ENCODE measurements at places on chromosomes 13 and 19.

DNA sequence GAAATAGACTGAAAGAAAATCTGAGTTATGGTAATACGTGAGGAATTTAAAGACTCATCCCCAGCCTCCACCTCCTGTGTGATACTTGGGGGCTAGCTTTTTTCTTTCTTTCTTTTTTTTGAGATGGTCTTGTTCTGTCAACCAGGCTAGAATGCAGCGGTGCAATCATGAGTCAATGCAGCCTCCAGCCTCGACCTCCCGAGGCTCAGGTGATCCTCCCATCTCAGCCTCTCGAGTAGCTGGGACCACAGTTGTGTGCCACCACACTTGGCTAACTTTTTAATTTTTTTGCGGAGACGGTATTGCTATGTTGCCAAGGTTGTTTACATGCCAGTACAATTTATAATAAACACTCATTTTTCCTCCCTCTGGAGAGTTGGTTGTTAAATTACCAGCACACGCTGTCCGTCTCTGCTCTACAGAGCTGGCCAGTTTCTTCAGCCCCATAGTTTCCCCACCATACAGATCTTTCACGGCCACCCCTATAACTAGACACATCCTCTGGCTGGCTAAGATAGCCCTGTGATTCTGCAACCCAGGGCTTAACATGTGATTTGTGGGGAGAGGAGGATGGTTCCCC is 4.8 kb downstream of the TNFSF9 start:
- DNase-seq: no peak

GRCh38 chr13:73924607-73925006 is 209.6 kb downstream of the KLF12 start:
- DNase-seq: no peak

GRCh38 chr13:80001510-80001842 is 339.4 kb downstream of the SPRY2 start:
- no peak for DNase-seq

- no peak for DNase-seq
These were observed 51.1 kb downstream of the FAM216B start for GRCh38 chr13:42832341-42833096.

DNA sequence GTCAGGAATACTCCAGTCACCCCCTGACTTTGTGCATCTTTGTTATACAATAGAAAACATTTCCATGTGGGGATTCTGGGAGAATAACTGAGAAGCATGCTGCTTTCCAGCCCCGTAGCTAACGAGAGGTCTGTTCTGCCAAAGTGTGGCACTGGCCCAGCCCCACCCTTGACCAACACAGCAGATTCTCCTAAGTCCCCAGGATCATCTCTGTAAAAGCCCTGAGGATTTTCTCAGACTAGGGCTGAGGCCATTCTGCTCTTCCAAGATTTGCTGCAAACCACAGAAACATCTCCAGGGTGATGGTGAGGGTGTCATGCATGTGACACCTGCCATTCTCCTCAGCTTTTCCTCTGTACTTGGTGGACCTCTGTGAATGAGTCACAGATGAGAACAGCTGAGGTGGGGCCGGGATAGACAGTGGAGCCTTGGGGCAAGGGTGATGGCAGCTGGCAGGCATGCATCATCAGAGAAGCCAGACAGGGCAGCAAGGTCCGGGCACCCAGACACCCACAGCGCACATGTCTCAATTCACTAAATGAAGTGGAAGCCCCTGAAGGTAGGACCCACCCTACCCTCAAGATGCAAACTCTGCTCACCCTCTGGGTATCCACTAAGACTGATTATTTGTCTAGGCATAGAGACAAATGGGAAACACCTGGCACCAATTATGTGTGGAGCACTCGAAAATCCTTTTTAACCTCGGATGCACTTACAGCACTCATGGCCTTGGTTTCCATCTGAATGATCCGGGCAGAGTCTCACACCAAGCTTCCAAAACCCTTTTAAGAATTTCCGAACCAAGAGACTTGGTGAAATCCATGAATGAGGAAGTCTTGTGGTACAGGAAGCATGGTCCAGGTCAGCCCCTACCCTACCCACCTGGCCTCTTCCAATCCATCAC is 20.1 kb upstream of the DOCK9 start:
- DNase-seq: no peak

DNA sequence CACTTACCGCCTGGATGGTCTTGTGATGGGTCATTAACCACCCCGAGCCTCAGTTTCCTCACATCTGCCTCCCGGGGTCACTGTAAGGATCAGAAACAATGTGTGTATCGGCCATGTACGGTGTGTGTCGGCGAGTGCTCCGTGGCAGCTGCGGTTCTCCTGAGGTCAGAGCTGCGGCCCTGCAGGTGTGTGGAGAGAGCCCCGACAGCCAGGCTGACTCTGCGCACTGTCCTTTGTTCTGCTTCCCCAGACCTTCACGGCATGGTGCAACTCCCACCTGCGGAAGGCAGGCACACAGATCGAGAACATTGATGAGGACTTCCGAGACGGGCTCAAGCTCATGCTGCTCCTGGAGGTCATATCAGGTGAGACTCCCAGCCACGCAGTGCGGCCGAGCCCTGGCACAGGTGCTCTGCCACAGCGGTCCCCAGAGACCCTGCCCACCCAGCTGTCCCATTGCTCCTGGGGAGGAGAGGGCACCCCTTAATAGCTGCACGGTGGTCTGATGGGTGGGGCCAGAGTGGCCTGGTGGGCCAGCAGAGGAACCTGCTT is 43.8 kb downstream of the CAPN12 start:
- DNase-seq: no peak

DNA sequence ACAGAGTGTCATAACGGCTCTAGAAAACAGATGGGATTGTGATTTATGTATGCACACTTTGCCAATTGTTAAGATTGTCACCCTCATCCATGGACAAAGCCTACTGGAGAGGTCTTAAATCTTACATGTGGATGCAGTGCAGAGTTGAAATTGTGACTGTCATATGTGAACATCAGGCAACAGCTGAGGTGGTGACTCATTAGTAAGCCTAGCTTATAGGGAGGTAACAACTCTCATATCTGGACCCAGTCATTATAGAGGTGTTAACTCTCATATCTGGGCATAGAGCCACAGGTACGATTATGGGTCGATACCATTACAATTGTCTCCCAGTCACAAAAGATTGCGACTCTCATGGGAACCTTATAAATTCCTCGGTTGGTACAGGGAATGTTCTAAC is 29.8 kb upstream of the ZNF254 start:
- DNase-seq: no peak

- no peak for DNase-seq
These were observed 1.4 kb downstream of the HNRNPUL1 start for GRCh38 chr19:41265395-41266153.

- DNase-seq: no peak
These were observed 376.4 kb downstream of the MTUS2 start for GRCh38 chr13:29196409-29197074.

GRCh38 chr13:43196086-43196621 is 172.8 kb downstream of the DNAJC15 start:
- no peak for DNase-seq

- DNase-seq: no peak
These were observed 815 bp downstream of the MAP3K10 start for GRCh38 chr19:40191836-40192646.

DNA sequence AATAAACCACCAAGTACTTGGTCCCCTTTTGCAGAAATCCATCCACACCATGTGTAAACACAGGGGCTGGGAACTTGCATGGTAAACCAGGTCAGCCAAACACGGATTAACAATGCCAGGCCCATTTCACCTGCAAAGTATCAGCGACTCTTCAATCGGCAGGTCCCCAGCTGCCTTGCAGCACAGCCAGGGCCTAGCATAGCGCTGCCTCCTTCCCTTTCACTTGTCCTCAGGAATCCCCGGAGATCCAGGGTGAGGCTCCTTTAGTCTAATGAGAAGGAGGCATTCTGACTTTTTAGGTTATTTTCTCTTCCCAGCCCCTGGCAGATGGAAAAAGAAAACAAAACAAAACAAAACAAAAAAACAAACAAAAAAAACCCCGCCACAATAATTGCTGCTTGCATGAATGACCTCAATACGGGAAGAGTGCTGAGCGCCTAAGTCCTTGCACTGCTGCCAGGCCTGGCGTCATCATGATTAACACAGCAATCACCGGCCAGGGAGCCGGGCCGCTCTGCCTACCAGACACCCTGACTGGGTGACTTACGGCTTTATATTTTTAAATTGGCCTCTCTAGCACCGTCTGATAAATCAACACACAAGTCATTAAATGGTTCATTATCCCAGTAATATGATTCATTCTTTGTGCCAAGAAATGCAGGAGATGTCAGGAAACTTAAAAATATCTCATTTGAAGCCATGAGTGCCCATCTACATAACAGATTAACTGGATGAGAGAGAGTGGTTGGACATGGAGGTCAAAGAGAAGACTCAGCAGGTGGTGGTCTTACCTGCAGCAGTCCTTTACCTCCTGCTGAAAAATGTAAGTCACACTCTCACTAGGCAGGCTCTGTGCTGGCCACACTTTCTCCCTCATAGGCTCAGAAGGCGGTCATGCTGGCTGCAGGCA is 692.7 kb downstream of the UQCRFS1 start:
- no peak for DNase-seq

- DNase-seq: no peak
These were observed 71.4 kb downstream of the RASA3 start for GRCh38 chr13:114061047-114061446.

DNA sequence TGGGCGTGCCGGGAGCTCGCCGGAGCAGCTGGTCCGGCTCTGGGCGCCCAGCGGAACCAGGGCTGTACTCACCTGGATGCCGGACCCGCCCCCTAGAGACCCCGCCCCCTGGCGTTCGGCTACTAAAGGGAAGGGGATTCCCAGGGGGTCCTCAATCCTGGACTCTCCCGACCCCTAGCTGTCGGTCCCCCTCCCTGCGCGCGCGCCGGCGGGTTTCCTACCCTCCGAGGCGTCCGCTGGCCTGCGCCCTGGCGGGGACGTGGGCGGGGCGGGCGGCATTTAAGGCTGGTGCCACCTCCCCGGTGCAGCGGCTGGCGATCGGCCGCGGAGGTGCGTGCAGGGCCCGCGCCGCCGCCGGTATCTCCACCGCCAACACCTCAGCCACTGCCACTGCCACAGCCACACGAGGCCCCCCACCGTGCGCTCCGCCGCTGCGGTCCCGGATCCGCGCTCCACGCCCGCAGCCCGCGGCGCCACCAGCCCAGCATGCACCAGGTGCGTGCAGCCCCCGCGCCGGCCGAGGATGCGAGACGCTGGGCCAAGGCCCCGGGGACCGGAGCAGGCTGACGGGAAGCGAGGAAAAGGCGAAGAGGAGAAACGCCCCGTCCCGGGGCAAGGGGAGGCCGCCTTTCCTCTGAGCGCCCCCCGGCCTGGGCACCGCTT is at the start of gene ATP12A:
Gene ATP12A (plus strand): TSS at position 151 of the 663 bp plus-strand sequence. CDS start 336 bp downstream, at position 487.
- DNase-seq: peak; percentile 9

- no peak for DNase-seq
These were observed 49.4 kb upstream of the INTS6 start for GRCh38 chr13:51502153-51502651.

- DNase-seq: no peak
These were observed 176.4 kb downstream of the FLT1 start for GRCh38 chr13:28318496-28318895.

DNA sequence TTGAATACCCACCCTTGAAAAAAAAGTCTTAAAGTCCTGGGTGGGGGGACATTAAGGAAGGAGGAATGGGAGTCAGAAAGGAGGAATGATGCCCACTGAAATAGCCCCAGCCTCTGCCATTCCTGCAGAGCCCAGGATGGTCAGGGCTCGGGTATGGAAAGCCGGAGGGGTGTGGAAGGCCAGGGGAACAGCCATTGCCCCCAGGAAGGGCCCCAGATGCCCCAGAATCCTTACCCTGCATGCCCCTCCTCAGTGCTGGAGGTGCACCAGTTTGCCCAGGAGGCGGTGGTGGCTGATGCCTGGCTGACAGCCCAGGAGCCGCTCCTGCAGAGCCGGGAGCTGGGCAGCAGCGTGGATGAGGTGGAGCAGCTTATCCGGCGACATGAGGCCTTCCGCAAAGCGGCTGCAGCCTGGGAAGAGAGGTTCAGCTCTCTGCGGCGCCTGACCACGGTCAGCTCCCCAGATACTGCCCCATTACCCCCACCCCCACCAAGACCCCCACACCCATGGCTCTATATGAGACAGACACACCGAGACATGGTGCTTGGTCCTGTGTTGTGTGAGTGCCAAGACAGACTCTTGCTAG is 10.7 kb upstream of the SHKBP1 start:
- no peak for DNase-seq
